Chondrocyte (in vitro differentiated cells): ENCODE measurements at places on chromosomes 4 and X. TPM values are rescaled to one million over a fixed set of nuclear protein-coding genes. Genes with fewer than 3 reads are reported as not detected.

BRS3 gene
- total RNA-seq, result not detected in 3 replicates

PDGFRA gene
- total RNA-seq, result 62.7 to 112 TPM (median 69.6 TPM) in 3 replicates

TMPRSS11B gene
- total RNA-seq, result not detected in 3 replicates

MSX1 gene
- total RNA-seq, result 4.4 to 4.8 TPM (median 4.4 TPM) in 3 replicates

GAGE12E gene
- not detected in 3 replicates for total RNA-seq

FRAS1 gene
- total RNA-seq, result 6.8 to 18.9 TPM (median 18.0 TPM) in 3 replicates

IBSP gene
- total RNA-seq, result 0.90 to 0.95 TPM in 2 of 3 replicates, not detected in the other

PWWP3B gene
- total RNA-seq, result 1.1 to 2.1 TPM (median 1.1 TPM) in 3 replicates

TMEM184C gene
- total RNA-seq, result 35.3 to 40.8 TPM (median 39.3 TPM) in 3 replicates

RASL11B gene
- total RNA-seq, result 6.5 to 30.5 TPM (median 8.1 TPM) in 3 replicates

WDR17 gene
- total RNA-seq, result 0.31 to 0.85 TPM (median 0.50 TPM) in 3 replicates

CXCL6 gene
- not detected in 3 replicates for total RNA-seq

MGARP gene
- total RNA-seq, result 2.6 to 3.5 TPM (median 3.4 TPM) in 3 replicates

LRAT gene
- 0.05 TPM in 1 of 3 replicates, not detected in the others for total RNA-seq

FAAH2 gene
- total RNA-seq, result 0.31 to 1.2 TPM (median 0.50 TPM) in 3 replicates

SPANXD gene
- total RNA-seq, result not detected in 3 replicates

NAP1L3 gene
- 33.2 to 52.2 TPM (median 35.4 TPM) in 3 replicates for total RNA-seq

SLITRK4 gene
- 0.82 to 2.4 TPM (median 2.1 TPM) in 3 replicates for total RNA-seq

AMELX gene
- total RNA-seq, result not detected in 3 replicates

DCX gene
- not detected in 3 replicates for total RNA-seq

PGAM4 gene
- not detected in 3 replicates for total RNA-seq

LUZP4 gene
- total RNA-seq, result not detected in 3 replicates

CAPN6 gene
- 0.13 to 0.29 TPM (median 0.17 TPM) in 3 replicates for total RNA-seq

SSX3 gene
- total RNA-seq, result not detected in 3 replicates

SYTL4 gene
- 5.3 to 10.8 TPM (median 5.9 TPM) in 3 replicates for total RNA-seq
